ENCODE measurements at places on chromosomes 5 and 9. TPM values are rescaled to one million over a fixed set of nuclear protein-coding genes. Genes with fewer than 3 reads are reported as not detected.

The ALDH7A1 gene
- 135 TPM for total RNA-seq

GRCh38 chr9:19787672-19788071 lies 1.2 kb downstream of the SLC24A2 start:
- no peak for DNase-seq

The MEGF10 gene
- 28.3 TPM for total RNA-seq

DNA sequence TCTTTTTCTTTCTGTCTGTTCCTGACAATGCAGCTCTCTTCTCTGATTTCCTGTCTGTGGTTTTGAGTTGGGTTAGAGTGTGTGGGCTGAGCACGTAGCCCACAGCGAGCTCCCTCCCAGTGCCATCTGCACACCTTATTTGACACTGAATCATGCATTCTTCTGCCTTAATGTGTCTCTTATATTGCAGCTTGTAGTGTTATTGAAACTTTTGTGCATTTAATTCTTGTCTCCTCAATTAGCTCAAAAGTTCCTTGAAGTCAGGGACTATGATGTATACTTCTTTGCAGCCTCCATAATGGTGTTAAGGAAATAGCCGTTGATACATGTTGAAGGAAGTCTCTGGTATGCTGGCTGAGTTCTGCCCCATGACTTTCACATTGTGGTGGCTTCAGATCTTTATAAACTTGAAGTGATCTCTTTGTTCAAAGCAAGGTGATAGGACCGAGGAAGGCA lies 576.2 kb upstream of the CLINT1 start:
- DNase-seq: no peak

DNA sequence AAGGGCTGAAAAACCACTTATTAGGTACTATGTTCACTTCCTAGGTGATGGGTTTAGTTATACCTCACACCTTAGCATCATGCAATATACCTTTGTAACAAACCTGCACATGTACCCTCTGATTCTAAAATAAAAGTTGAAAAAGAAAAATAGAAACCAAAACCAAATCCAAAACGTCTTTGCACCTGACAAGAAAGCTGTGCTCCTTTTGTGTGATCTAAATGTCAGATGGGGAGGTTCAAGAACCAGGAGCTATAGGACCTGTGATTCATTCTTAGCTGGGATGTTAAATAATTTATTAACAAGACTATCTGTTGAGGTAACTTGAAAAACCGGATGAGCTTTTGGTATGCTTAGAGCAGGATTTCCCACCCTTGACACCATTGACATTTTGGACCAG lies 16.9 kb upstream of the TNFSF15 start:
- DNase-seq: no peak

GRCh38 chr5:143739746-143740145 lies 72.2 kb upstream of the HMHB1 start:
- DNase-seq: no peak

- DNase-seq: no peak
Measured at GRCh38 chr5:6843335-6843734, 130.1 kb downstream of the TENT4A start.

All from GM23338 (cell line).